ENCODE measurements at places on chromosomes 1 and 21. TPM values are rescaled to one million over a fixed set of nuclear protein-coding genes. Genes with fewer than 3 reads are reported as not detected.

DNA sequence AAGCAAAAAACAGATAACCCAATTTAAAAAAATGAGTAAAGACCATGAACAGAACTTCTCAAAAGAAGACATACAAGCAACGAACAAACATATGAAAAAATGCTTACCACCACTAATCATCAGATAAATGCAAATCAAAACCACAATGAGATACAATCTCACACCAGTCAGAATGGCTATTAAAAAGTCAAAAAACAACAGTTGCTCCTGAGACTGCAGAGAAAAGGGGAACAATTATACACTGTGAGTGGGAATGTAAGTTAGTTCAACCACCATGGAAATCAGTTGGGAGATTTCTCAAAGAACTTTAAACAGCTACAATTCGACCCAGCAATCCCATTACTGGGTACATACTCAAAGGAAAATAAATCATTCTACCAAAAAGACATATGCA, 131.6 kb downstream of the PTGER3 start:
- DNase-seq, result no peak

DNA sequence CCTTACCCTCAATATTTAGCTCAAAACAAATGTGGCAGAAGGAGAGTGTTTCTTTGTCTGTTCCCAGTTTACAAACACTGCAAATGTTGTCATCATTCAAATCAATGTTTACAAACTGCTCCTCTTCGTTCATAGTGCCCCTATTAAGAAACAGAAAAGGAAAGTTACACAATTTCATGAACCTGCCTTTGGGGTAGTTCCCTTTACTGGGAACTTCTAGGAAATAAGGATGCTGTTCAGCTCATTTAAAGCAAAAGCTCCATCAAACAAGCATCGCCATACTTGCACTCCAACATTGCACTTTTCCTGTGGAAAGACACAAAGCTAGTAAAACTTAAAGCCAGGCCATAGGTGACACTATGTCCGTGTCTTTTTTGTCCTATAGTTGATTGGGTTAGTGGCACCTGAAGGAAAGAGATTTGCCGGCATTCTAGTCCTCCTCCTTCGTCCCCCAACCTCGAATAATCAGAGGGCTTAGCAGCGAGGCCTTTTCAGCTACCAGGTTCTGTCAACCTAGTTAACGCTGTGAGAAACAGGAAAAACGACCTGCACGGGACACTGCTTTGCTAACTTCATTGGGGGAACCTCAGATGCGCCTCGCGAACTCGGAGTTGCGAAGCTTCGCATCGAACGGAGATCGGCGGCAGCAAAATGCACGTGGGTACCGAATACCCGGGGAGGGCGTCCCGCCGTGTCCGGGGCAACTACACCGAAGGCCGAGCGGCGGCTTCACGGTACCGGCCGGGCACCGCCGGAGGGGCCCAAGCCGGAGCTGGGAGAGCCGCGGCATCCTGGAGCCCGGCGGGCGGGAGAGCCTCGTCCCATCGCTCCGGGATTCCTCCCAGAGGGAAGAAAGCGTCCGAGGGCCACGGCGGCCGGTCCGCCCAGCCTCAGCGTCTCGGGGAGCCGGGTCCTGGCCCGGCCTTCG, 706 bp downstream of the C21orf91 start:
- peak; percentile 20 for DNase-seq

DNA sequence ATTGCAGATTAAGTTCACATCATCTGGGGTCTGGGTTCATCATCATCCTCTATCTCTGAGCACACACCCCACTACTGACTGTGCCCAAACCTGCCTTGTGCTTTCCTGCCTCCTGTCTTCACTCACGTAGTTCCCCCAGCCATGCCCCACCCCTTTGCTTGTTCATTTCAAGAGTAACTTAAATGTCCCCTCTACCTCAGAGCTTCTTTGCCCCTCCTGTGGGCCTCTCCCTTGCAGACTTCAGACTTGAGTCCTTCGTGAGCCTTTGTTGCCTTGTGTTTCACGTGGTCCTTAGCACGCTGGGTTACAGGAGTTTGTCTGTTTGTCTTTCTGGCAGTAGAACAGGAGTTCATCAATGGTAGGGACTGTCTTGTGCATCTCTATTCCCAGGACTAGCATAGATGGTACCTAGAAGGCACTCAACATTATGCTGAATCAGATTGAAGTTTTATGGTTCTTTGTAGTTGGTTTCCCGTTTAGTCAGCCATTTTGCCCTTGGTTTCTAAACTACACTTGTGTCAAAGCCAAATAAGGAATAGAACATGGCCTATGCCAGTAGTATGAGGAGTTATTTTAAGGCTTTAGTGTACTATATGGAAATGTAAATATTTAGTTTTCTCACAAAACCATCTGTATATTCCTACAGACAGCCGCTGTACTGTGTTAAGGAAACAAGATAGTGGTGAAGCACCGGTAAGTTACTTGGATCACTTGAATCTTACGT, 86.2 kb downstream of the TTC3 start:
- no peak for DNase-seq

DNA sequence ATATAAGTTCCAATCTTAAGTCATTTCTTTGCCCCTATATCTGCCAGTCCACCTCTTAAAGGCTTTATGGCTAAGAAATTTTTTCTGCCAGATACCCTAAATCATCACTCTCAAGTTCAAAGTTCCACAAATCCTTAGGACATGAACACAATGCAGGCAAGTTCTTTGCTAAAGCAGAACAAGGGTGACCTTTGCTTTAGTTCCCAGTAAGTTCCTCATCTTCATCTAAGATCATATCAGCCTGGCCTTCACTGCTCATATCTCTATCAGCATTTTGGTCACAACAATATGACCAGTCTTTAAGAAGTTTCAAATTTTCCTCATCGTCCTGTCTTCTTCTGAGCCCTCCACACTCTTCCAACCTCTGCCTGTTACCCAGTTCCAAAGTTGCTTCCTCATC, 402.2 kb upstream of the RUNX1 start:
- DNase-seq, result no peak

- no peak for DNase-seq
These were observed 93.2 kb upstream of the AJAP1 start for GRCh38 chr1:4561205-4561604.

LDLRAD1 gene
- total RNA-seq, result not detected

UBE4B gene
- 15.0 TPM for total RNA-seq

Measured in MG63 (cell line).